ENCODE measurements at places on chromosomes 1 and 21.
A peak's percentile ranks its signal among the peaks of the same experiment; 100 is the strongest.

DNA sequence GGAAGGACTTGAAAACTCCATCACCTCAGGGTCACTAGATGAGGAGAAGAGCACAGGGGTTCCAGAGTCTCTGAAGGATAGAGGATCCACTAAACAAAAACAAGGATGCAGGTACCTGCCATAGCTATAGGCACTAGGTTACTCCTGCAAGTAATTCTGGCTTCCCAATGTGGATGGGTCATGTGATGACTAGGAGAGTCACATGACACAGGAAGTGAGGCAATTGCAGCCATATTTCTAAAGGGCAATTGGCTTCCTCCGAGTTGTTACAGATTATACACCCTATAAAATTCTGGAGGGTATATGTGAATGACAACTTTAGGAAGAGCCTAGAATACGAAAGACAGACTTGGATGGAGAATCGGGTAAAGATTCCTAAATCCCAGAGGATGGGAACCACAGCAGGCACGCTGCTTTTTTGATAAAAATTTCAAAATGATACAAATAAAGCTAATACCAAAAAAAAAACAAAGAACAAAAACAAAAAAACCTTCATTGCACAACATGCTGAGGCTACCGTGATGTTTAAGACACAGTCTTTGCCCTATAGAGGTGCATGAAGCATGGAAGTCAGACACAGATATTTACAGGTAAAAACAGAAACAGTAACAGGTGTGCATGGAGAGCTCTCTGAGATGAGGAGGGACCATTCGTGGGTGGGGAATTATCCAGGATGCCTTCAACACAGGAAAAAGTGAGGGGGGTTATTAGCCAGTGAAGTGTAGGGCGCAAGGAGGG, 10.5 kb downstream of the MTX1 start:
- DNase-seq, result peak; percentile 65

DNA sequence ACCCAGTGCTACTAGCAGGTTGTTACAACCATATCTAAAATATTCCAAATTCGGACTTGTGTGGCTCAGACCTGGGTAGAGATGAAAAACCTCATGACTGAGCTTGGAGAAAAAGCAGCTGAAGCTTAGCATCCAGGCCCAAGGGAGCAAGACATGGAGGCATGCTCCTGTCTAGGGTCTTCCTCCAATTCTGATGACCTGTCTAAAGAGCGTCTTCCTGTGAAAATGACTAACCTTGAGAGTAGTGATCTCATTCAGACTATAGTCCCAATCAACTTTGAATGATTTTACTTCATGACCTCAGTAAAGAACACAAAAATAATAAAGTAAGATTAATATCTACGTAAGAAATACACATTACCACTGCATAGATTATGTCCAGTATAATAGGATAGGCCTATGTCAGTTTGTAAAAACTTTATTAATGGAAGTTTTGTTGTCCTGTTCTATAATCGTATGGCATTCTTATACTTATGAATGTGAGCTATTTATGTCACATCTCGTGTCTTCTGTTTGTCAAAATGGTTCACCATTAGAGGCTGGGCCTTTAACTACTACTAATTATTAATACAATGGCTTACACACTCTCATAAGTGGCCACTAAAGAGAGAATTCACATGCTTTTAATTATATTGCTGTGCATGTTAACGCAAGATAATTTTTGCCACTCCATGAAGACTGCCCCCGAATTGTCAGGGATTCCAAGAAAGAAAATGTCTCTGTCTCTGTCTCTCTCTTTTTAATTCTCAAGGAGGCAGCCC, 201.3 kb downstream of the NCAM2 start:
- no peak for DNase-seq

- no peak for DNase-seq
Observed at GRCh38 chr21:35189077-35189863, 140.2 kb upstream of the RUNX1 start.

GRCh38 chr1:6467224-6467623, 1.3 kb upstream of the TNFRSF25 start:
- DNase-seq, result no peak

DNA sequence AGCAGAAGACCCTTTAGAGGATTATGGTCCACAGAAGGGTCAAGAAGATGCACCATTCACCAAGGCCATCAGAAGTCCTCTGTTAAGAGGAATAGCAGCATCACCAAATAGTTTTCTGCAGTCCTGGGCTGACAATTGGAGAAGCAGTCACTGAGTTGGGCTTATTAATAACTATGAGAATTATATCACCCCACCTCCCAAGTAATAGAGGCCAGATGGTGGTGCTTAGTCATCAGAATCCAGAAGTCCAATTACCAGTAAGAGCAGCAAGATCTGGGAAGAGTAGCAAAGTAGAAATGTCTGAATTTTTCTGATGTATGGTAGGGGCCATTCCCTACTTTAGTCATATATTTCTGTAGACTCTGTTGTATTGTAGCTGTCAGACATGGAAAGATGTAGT, 6.1 kb upstream of the PSMA5 start:
- DNase-seq, result no peak
